ENCODE measurements at places on chromosomes 2 and 18. TPM values are rescaled to one million over a fixed set of nuclear protein-coding genes. Genes with fewer than 3 reads are reported as not detected.

- no peak for DNase-seq
Observed at GRCh38 chr2:219180961-219181360, 2.9 kb downstream of the RETREG2 start.

DNA sequence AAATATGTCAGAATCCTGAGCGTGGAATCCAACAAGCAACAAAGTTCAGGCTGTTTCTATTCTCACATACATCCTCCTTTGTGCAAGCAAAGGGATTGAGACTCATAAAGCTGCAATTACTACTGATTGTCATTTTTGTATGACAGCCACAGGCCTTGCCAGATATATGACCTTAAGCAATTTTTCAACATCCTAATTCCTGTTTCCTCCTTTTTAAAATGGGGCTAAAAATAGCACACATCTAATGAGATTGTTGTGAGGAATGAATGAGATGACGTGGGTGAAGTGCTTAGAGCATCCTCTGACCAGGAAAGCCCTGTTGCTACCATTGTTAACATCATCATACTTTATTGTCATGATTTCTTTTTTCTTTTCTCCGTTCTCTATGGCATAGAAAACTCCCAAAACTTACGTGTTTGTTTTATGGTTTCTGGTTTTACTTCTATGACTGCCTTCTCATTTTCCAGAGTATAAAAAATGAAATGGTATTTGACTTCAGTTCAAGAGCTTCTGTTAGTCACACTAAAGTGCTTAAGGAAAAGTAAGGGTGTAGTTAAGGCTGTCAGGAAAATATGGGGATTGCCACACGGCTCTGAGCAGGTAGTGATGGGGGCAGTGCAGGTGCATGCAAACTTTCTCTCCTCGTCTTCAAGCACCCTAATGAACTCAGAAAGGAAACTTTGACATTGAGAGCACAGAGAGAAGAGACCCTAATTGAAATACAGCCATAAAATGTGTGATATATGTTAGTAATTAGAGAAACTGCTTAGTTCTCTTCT lies 590.6 kb upstream of the NETO1 start:
- DNase-seq: no peak

The TNFAIP6 gene
- 0.90 TPM for polyA plus RNA-seq

The IL1F10 gene
- polyA plus RNA-seq: not detected

The POTEF gene
- not detected for polyA plus RNA-seq

GRCh38 chr2:201546576-201546975 lies 95.0 kb downstream of the STRADB start:
- no peak for DNase-seq

The ALK gene
- 0.30 TPM for polyA plus RNA-seq

DNA sequence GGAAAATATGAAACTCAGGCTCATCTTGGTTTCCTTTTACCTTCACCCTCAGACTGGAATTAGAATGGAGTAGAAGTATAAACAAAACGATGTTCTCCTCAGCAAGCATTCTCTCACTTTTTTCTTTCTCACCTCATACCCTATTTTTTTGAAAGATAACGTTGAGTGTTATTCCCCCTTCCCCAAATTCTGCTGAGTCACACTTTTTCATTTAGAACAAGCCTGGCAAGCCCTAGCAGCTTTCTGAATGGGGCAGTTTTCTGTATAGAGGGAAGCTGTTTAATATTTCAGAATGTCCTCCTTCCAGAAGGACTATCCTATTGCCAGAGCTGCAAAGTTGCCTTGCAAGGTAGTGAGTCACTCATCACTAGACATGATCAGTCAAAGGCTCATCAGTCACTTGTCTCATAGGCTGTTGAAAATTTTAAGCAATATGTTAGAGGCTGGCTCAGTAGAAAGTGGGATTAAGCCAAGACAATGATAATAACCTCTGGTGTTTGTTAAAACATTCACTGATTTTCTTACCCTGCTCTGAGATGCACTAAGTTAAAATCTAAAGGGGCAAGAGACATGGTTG lies 416.1 kb downstream of the RNF144A start:
- DNase-seq: no peak

All from left renal pelvis (tissue), 4 donors.